SJSA1 (cell line): ENCODE measurements at places on chromosomes 5 and 9. TPM values are rescaled to one million over a fixed set of nuclear protein-coding genes. Genes with fewer than 3 reads are reported as not detected.

The ROPN1L gene
- 2.9 and 3.0 TPM in 2 replicates for total RNA-seq

DNA sequence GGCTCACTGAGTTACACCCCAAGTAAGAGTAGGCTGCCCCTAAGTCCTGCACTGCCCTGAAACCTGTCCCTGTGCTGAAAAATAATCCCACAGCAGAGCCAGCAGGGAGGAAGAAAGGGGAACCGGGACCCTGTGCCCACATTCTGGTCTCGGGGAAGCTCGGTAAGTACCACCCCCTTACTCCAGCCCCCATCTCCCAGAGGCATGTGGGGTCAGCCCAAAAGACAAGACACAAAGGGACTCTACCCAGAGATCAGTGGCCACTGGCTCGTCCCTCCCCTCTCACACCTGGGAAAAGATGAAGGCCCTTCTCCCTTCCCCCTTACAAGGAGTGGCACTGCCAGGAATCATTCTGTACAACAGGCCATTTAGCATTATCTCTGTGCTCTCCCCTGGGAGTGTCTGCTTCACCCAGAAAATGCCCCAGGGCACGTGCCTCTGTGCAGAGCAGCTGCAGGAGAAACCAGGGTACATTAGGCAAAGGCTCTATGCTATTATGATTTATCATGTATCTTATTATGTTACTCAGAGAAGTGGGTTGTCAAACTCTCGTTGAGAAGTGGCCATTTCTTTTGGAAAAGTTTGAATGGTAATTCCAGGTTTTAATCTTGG, 71.3 kb downstream of the NDFIP1 start:
- H3K27ac ChIP-seq, result no peak overlapping the region
- no peak for DNase-seq
- H3K27me3 ChIP-seq, result no peaks in the 10 kb centered on the region
- H3K4me1 ChIP-seq, result no peaks in the 10 kb centered on the region

The SLC6A3 gene
- not detected in 2 replicates for total RNA-seq

GRCh38 chr5:39661026-39661779, 236.4 kb upstream of the DAB2 start:
- no peaks in the 10 kb centered on the region for H3K36me3 ChIP-seq
- H3K27ac ChIP-seq, result no peak overlapping the region
- H3K4me1 ChIP-seq, result no peaks in the 10 kb centered on the region
- DNase-seq, result no peak

The COL27A1 gene
- 4.2 and 4.7 TPM in 2 replicates for total RNA-seq

DNA sequence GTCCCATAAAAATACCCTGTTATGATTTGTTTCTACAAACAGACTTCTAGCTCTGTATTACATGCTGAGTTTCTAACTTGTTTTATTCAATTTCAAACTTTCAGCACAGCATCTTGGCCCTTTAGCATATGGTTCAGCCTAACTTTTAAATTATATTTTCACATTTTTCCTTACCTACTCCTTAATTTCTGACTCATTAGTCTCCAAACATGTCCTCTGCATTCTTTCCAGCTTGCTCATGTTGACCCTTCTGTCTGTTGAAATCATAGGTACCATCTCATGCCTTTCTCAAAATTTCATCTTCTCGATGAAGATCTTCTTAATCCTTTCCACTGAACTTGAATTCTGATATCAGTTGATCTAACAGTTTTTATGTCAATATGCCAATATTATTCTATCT, 200.9 kb upstream of the RIOK2 start:
- no peak overlapping the region for H3K4me3 ChIP-seq
- no peak overlapping the region for H3K27ac ChIP-seq
- no peaks in the 10 kb centered on the region for H3K36me3 ChIP-seq
- no peaks in the 10 kb centered on the region for H3K27me3 ChIP-seq

The CDH9 gene
- total RNA-seq, result not detected in 2 replicates

DNA sequence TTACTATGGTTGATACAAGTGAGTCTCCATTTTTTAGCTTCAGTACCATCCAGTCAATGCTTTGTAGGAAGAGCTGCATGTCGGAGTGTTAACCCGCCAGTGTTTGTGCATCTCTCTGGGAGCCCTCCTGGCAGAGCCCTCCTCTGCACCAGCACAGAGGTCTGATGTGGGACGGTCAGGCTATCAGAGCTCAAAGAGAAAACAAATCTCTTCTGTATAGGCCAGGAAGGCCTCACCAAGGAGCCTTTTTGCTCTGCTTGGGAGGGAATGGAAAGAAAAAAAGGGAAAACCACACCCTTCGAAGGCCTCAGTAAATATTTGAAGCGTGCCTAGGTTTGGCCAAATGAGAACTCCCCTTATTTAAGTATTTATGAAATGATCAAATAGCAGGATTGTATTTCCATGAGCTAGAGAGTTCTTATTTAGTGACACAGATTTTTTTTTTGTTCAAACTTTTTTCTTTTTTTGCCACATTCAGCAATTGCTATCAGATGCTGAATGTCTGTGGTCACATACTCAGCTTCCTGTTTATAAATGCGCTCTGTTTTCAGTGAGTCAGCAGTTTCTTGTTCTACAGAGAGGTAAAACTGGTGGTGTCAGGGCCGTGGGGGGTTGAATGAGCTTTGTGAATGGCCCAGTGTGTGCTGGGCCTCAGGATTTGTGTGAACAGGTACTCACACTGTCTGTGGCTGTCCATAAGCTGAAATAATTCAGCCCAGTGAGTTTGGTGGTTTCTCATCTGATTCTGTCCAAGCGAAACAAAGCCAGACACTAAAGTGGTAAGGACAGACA, 226.6 kb downstream of the SNX18 start:
- peak overlapping the region; percentile 92 for H3K27ac ChIP-seq
- H3K4me3 ChIP-seq, result no peak overlapping the region
- H3K36me3 ChIP-seq, result no peaks in the 10 kb centered on the region
- H3K27me3 ChIP-seq, result no peaks in the 10 kb centered on the region
- peak; percentile 88 for DNase-seq

DNA sequence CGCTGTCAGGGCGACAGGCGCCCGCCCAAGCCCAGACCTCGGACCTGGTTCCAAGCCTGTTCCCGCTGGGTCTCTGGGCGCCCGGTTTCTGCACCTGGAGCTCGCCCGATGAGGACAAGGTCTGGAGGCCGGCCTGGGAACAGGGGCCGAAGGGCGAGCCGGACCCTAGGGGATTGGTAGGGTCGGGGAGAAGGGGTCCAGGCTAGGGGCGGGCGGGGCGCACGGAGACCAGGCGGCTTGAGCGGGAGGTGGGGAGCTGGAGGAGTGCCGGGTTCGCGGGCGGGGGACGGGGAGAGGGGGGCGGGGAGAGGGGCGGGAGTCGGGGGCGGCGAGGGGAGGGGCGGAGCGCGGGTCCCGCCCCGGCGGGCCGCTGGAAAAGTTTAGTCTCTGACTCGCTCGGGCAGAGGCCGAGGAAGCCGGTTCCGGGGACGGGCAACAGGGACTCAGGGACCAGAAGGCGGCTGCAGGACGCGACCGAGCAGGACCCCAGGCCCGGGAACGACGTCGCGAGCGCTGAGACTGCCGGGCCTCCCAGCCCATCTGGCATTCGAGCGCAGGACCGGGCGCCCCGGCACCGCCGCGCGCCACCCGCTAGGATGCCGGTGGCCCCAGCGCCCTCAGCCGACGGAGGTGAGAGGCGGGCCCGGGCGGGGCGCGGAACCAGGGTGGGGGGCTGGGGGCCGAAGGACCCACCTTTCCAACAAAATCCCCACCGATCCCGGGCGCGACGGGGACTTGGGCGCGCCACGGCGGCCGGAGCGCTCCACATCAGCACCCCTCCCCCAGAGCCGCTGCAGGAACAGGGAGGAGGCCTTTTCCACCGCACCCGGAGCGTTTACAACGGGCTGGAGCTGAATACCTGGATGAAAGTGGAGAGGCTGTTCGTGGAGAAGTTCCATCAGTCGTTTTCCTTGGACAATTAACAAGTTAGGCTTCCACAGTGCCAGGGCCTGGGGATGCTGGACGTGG, at the start of gene S1PR3:
Gene S1PR3 (plus strand): TSS at position 403 of the 969 bp plus-strand sequence. CDS start 9,733 bp downstream, outside the sequence.
- H3K4me1 ChIP-seq, result peaks cover 51% of the 10 kb centered on the region
- DNase-seq, result peak; percentile 52
- peak within 1 kb of the TSS; percentile 57; the same call in 1 of the 2 replicates for H3K27ac ChIP-seq
- no peaks in the 10 kb centered on the region for H3K27me3 ChIP-seq
- H3K4me3 ChIP-seq, result peak within 1 kb of the TSS; percentile 88

DNA sequence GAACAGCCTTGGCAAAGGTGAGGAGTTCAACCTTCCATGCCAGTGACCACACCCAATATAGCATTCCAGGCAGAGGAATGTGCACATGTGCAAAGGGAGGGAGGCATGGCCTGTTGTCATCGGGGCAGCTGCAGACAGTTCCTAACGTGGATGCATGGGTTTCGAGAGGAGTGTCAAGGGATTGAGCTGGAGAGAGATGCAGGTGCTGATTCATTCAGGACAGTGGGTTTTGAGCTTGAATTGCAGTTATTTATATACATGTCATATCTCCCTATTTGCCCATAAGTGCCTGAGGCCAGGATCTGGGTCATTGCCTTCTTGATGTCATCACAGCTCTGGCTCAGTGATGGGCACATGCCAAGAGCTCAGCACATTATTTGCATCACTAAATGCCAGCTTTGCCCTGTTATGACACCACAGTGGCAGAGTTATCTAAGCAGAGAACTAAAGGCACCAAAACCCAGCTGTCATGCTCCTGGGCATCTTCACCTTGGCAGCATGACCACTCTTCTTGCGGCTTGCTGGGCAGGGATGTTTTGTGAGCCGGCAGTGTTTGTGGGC, 278.0 kb downstream of the NTRK2 start:
- DNase-seq, result no peak
- H3K27ac ChIP-seq, result no peak overlapping the region
- no peak overlapping the region for H3K4me3 ChIP-seq
- H3K36me3 ChIP-seq, result no peaks in the 10 kb centered on the region
- H3K4me1 ChIP-seq, result no peaks in the 10 kb centered on the region

DNA sequence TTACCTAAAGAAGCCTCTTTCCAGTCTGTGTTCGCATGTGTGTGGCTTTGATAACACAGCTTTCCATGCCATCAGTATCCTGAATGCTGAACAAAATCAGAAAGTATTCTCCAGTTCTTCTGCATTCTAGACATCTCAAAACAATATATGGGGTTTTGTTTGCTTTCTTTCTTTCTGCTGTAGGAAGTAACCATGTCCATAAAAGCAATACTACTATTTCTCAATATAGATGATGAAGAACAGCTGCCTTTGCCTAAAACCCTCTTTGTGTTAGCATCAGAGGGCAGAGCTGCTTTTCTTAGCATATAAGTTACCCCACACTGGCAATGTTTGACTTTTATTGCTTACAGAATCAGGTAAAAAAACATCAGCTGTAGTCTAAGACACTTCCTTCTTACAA, 963.6 kb downstream of the CDH12 start:
- no peaks in the 10 kb centered on the region for H3K27me3 ChIP-seq
- no peak for DNase-seq
- H3K27ac ChIP-seq, result no peak overlapping the region
- no peaks in the 10 kb centered on the region for H3K4me1 ChIP-seq

- no peaks in the 10 kb centered on the region for H3K27me3 ChIP-seq
- DNase-seq, result no peak
- no peaks in the 10 kb centered on the region for H3K36me3 ChIP-seq
- H3K4me3 ChIP-seq, result no peak overlapping the region
- peak overlapping the region; percentile 46 for H3K27ac ChIP-seq
Observed at GRCh38 chr5:142830241-142831008, 60.2 kb downstream of the ARHGAP26 start.

GRCh38 chr9:136865041-136865767, 904 bp downstream of the EDF1 start:
- H3K36me3 ChIP-seq, result peaks cover 40% of the 10 kb centered on the region
- no peaks in the 10 kb centered on the region for H3K27me3 ChIP-seq
- DNase-seq, result no peak
- H3K4me1 ChIP-seq, result peaks cover 5% of the 10 kb centered on the region
- H3K27ac ChIP-seq, result no peak overlapping the region

GRCh38 chr5:81774374-81774773, 23.5 kb upstream of the SSBP2 start:
- peaks cover 13% of the 10 kb centered on the region for H3K4me1 ChIP-seq
- H3K4me3 ChIP-seq, result no peak overlapping the region
- H3K36me3 ChIP-seq, result no peaks in the 10 kb centered on the region

The CDO1 gene
- total RNA-seq, result 6.8 TPM in 2 replicates

The SLC25A48 gene
- not detected in 2 replicates for total RNA-seq

The RLN1 gene
- not detected in 2 replicates for total RNA-seq

The CRHBP gene
- total RNA-seq, result 0.11 TPM in 1 of 2 replicates, not detected in the other

The GPR150 gene
- total RNA-seq, result 0.18 TPM in 1 of 2 replicates, not detected in the other

The ARID3C gene
- not detected in 2 replicates for total RNA-seq

DNA sequence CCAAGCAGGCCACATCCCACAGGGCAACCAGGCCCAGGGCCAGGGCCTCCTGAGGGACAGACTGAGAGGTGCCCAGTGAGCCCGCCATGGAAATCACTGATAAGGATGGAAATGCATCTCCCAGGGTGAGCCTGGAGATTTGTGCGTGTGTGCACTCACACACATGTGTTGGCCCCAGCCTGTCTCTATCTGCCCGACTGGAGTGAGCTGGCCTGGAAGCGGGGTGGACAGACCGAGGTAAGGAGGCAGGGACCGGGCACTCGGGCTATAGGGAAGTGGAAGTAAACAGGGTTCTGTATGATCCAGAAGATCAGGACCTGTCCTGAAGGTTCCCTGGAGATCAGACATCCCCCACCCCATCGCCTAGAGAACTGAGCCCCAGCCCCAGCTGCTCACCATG, 17.4 kb downstream of the GFI1B start:
- no peaks in the 10 kb centered on the region for H3K36me3 ChIP-seq
- DNase-seq, result no peak
- H3K4me3 ChIP-seq, result no peak overlapping the region
- H3K4me1 ChIP-seq, result no peaks in the 10 kb centered on the region; the same call in 1 of the 2 replicates

The ARPC5L gene
- total RNA-seq, result 31.5 and 41.3 TPM in 2 replicates

GRCh38 chr9:10612641-10613398, at the start of gene PTPRD:
Gene PTPRD, minus strand, starts transcription at chr9:10613002.
- H3K27me3 ChIP-seq, result no peaks in the 10 kb centered on the region
- no peak for DNase-seq
- no peak within 1 kb of the TSS for H3K27ac ChIP-seq

GRCh38 chr5:2166979-2167377, 284.3 kb upstream of the IRX4 start:
- H3K27me3 ChIP-seq, result no peaks in the 10 kb centered on the region
- no peak overlapping the region for H3K4me3 ChIP-seq
- no peaks in the 10 kb centered on the region for H3K4me1 ChIP-seq
- DNase-seq, result no peak

GRCh38 chr5:87169300-87169991, 98.2 kb upstream of the RASA1 start:
- H3K27me3 ChIP-seq, result no peaks in the 10 kb centered on the region
- peaks cover 7% of the 10 kb centered on the region for H3K4me1 ChIP-seq
- no peak overlapping the region for H3K27ac ChIP-seq
- no peaks in the 10 kb centered on the region for H3K36me3 ChIP-seq
- DNase-seq, result no peak
- no peak overlapping the region for H3K4me3 ChIP-seq

DNA sequence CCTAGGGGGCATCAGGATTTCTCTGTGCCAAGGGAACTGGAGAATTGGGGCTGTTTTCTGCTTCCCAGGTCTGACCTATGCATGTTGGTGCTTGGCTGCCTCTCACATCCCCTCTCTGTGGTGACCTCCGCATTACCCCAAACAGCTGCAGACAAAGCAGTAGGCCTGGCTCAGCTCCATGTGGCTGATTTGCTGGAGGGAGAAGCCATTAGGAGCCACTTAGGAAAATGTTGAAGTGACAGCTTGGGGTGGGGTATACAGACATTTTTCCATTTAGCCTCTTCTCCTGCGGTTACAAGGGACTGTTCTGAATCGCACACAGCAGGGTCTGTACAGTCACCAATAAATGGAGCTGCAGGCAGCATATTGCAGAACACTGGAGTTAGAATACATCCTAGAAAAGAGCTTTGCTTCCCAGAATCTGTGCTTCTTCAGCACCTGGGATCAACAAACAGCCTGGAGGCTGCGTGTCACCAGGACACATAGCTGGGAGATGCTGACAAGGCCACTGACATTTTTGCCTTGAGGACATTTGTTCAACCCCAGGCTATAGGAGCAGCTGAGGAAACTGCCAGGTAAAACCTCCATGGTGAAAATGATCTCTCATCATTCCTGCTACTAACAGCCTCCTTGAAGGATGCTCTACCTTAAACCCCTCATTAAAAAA, 335.3 kb downstream of the DIRAS2 start:
- no peaks in the 10 kb centered on the region for H3K27me3 ChIP-seq
- no peak overlapping the region for H3K4me3 ChIP-seq
- no peak overlapping the region for H3K27ac ChIP-seq
- no peaks in the 10 kb centered on the region for H3K36me3 ChIP-seq
